ENCODE measurements at places on chromosomes 1 and 21.

DNA sequence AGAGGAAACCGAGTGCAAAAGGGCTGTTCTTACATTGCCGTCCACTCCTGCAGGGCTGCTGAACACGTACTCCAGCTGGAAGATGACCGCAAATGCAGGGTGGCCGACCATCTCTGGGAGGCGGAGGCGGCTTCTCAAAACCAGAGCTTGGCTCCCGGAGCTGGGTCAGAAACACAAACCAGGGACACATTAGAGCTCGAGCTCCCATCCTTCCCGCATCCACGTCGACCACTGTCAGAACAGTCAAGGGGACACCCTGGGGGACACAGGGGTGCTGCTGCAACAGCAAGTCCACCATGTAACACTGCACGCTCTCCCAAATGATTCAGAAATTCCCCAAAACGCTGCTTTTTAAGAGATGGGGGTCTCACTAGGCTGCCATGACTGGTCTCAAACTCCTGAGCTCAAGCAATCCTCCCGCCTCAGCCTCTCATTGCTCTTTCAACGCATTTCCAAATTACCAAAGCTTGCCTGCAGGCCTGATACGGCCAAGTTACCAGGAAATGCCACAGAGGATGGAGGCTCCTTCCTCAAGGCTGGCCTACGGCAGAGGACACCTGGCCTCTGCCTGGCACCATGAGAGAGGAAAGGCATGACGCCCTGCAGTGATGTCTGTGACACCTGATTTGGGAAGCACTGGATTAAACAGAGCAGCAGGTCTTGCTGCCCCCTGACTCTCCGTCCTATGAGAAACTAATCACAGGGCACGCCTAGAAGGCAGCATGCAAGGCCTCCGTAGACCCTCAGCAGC lies 45.0 kb downstream of the NPHP4 start:
- no peak for DNase-seq

GRCh38 chr1:101112051-101112780 lies 86.6 kb upstream of the DPH5 start:
- peak; percentile 71 for DNase-seq

GRCh38 chr1:196376630-196377328 lies 231.5 kb downstream of the KCNT2 start:
- DNase-seq, result no peak

- no peak for DNase-seq
Observed at GRCh38 chr1:63757334-63757733, 16.5 kb upstream of the ROR1 start.

DNA sequence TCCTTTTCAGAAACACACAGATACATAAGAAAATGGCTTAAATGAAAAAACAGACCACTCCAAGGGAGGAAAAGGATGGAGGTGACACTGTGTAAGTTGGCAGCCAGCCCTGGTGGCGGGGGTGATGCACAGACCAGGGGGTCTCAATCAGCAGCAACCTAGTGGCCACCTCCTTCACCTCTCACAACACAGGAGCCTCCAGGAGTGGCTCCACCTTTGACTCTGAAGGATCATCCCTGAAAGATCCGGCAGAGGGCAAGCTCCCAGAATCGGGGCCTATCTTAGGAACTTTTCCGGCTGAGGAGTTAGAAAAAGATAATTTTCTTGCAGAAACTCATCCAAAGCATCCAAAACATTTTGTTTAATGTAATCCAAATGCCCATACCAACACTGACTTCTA lies 51.2 kb upstream of the SMYD2 start:
- DNase-seq, result no peak
